Spinal cord (tissue), 10 donors: ENCODE measurements at places on chromosomes 1 and 21. TPM values are rescaled to one million over a fixed set of nuclear protein-coding genes. Genes with fewer than 3 reads are reported as not detected.

DNA sequence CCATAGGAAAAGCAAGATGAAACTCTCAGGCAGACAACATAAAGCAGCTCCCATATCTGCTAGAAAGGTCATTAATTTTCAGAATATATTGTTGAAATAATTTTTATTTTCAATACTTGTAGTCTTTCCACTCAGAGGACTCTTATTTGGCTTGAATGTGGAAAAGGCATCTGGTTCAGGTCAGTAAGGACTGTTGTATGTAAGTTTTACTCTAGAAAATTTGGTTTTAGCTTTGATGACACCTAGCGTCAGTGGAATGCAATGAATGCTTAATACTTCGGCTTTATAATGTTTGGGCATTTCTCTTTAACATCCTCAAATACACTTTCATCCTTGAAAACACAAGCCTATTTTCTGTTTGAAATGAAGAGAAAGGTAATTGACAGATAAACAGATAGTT is 63.3 kb downstream of the LRRC40 start:
- H3K4me3 ChIP-seq: no peak overlapping the region
- DNase-seq: peak; percentile 14
- H3K36me3 ChIP-seq: peaks cover 6% of the 10 kb centered on the region
- no peak overlapping the region for H3K27ac ChIP-seq
- H3K4me1 ChIP-seq: no peaks in the 10 kb centered on the region
- no peaks in the 10 kb centered on the region for H3K27me3 ChIP-seq

The YY1AP1 gene
- total RNA-seq: 267 TPM

DNA sequence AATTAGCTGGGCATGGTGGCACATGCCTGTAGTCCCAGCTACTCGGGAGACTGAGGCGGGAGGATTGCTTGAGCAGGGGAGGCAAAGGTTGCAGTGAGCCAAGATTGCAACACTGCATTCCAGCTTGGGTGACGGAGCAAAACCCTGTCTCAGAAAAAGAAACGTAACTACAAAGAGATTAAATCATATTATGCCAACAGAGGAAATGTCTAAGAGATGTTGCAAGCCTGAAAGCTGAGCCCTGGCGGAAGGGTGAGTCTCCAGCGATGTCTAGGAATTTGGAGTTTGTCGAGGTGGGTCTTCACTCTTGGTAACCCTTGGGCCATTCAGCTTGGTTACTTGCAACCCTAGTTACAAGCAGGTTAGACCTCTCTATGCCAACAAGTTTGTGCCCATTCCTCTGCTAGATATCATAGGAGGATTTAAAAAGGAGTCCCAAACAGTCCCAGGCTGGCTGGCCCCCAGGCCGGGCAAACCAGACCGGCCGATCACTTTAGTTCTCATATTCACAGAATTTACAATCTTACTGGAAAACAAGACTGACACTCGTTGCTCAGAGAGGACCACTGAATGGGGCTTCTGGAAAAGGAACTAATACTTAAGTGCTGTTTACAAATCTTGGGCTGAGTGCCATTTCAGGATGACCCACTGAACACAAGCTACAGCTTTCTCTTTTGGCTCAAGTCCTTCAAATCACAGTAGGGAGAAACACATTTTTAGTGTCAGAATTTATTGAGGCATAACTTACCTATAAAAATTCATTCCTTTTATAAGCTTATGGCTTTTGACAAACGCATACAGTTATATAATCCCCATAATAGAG is 27.1 kb downstream of the SLC30A1 start:
- no peaks in the 10 kb centered on the region for H3K27me3 ChIP-seq
- DNase-seq: no peak
- H3K27ac ChIP-seq: no peak overlapping the region
- H3K4me3 ChIP-seq: no peak overlapping the region

DNA sequence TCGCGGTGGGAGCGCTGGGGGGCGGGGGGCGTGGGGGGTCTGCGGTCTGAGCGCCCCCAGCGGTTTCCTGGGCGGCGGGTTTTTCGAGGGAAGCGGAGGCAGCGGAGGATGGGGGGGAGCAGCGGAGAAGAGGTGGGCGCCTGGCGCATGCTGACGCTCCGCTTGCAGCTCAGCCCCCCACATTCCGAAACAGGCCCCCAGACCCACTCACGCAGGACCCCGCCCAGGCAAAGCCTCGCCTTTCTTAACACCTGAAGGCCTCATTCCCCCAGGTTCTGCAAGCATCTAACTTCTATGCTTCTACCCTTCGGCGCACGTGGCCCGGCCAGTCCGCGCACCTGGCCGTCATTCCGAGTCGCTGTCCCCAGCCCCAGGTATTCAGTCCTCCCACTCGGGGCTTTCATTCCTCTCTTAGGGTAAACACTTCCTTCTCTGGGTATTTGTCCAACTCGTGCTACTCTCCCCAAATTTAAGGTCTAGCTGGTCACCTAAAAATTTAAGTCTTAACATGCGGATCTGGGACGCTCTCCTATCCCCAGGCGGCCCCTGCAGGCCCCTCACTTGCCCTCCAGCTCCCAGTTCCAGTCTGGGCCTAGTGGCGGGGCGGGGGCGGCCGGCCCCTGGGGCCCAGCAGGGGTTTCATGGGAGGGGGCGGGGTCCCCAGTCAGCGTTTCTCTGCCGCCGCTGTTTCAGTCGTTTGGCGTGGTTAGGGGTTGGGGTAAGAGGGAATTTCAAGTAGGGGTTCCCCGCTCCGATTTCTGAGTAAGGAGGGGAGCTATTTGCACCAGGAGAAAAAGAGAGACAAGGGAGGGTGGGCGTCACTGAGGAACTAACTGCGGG is 2.8 kb upstream of the ZBTB7B start:
- DNase-seq: no peak
- H3K27me3 ChIP-seq: peaks cover 4% of the 10 kb centered on the region
- H3K36me3 ChIP-seq: no peaks in the 10 kb centered on the region
- H3K4me1 ChIP-seq: peaks cover 51% of the 10 kb centered on the region
- H3K4me3 ChIP-seq: peak overlapping the region; percentile 57

The HLX gene
- 6.1 TPM for total RNA-seq
